Activated T-helper 1 cell treated with anti-CD3 and anti-CD28 coated beads, Interleukin-2, amount 50 U/mL, for 16 hours (primary cell): ENCODE measurements at places on chromosomes 3 and 15.

DNA sequence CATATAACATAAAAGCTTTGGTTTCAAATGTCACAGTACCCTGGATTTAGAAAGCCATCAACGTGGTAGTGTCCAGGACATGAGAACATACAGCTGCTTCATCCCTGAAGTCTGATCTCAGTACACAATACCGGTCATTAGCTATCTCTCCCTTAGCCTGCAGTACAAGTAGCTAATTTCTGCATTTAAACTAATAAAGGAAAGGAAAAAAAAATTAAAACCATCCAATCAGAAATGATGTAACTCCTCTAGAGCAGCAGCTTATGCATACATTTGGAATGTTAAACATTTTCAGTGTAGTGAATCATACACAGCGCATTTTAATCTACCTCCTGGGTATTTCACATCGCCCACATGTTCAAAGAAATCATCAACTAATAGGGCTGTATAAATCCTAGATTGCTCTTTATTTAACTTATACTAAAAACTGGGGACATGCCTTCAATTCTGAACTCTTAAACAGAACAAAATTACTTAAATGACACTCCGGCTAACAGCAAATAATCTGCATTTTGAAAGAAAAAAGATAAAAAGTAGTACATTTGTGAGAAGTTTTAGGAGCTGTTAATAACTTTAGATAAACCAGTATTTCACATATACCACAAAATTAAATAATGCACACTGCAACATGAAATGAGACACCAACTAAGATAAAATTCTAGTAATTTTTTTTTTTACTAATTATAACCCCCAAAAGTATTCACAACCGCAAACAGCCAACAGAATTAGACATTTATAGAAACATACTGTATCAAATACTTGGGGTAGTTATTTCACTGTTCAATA is 3.7 kb downstream of the IGF2BP2 start:
- DNase-seq = no peak

- DNase-seq = no peak
Measured at GRCh38 chr15:29859973-29860715, 37.9 kb upstream of the TJP1 start.

DNA sequence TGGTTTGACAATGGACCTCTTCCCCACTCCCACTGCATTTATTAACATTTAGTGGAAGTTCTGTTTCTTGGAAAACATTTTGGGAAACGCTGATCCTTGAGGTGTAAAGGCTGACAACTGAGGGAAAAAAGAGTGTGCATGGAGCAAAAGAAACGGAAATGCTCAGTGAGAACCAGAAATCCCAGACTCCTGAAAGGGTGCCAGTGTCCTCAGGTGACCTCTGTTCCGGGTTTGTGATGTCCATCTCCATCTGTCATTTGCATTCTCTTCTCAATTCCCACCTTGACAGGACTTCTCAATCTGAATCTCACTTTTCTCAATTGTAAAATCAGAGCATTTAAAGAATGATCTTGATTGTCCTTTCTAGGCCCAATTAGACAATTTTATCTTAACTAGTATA is 71.1 kb upstream of the FAM3D start:
- DNase-seq = no peak

DNA sequence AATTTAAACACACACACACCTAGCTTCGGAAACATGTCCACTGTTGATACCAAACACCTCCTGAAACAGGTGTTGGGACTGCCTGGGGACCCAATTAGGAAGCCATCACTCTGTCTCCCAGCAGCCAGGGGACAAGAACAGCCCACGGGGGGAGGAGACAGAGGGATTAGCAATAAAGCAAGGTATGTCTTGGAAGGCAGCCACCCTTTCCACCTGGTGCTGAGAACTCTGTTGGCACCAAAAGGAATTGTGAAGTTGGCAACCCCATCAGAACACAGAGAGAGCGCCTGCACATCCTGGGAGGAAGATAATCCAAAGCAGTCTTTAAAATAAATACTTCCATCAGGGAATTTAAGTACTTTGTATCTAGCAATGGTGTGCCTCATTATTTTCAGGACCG is 111.0 kb downstream of the ADAMTS17 start:
- DNase-seq = no peak

GRCh38 chr3:132569153-132569552 is 27.9 kb upstream of the ACKR4 start:
- DNase-seq = no peak

- no peak for DNase-seq
Measured at GRCh38 chr3:85592256-85592655, 633.5 kb downstream of the CADM2 start.

DNA sequence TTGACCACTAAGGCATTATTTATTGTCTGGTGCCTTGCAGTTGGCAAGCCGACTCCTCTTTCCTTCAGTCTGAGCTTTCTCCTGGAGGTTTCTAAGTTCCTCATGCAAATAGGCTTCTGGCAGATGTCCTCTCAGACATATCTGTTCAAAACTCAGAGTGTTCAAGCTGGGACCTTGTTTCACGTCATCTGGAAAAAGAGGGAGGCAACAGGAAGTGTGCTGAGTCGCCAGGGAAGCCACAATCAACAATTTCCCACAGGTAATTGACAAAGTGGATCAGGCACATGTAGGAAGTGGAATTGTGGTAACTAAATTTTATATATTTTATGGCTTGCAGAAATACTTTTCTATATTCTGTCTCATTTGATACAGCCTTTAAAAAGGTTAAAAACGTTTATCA is 14.6 kb downstream of the SCG5 start:
- no peak for DNase-seq

GRCh38 chr3:100003609-100004503 is 110.4 kb downstream of the FILIP1L start:
- DNase-seq = no peak

DNA sequence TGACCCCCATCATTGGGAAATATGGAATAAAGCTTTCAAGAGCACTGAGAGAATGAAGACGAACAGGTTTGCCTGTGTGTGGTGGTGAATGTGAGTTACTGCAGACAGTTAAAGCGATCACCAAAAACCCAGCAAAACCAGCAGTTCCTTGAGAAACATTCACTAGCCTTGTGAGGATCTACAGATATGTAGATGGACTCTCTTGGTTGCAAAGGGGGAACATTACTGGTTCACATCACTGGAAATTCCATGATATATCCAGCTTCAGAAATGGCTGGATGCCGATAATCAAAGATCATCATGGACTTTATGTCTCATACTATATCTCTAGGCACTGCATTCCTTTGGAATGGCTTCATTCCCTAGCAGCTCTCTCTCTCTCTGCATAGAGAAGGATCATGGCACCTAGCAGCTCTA is 10.2 kb upstream of the HERC1 start:
- no peak for DNase-seq

DNA sequence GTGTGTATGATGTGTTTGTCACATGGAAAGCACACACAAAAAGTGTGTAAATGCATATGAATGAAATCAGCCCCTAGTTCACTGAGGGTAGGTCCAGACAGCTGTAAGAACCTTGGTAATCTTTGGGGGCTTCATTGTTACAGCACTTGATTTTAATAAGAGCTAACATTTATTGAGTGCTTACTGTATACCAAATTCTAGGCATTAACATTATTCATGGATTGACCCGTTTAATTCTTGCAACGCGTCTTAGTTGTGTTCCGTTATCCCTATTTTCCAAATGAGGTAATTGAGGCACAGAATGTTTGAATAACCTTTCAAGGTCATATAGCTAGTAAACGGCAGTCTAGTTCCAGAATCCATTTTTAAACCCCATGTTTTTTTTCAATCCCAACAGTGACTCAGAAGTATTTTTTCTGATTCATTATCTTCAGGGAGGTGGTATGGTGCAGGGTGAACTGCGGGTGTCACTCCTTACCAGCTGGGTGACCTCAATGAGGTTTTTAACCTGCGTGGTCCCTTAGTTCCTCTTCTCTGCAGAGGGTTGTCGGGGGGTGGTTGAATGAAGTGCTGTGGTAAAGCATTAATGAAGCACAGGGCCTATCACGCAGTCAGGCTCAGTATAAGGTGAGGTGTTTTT is 14.2 kb downstream of the RAB8B start:
- no peak for DNase-seq

DNA sequence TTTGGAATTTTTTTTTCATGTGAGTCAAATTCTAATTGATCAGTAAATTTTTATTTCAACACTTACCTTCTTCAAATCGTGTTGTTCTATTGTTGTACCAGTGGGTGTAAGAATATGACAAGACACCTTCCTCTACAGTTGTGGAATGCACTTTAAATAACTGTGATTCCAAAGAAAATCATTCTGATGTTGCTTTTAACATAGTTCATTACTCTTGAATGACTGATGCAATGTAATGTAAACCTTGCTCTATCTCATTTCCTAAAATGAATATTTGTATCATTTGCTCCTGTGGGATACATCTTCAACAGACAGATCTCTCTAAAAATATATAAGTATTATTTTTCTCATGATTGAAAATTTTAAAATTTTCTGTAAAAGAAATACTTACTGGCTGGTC is 313.4 kb downstream of the RBMS3 start:
- DNase-seq = no peak
